ENCODE measurements at places on chromosomes 3 and 15.

- DNase-seq = no peak
Observed at GRCh38 chr3:9786825-9787669, 5.2 kb downstream of the TADA3 start.

DNA sequence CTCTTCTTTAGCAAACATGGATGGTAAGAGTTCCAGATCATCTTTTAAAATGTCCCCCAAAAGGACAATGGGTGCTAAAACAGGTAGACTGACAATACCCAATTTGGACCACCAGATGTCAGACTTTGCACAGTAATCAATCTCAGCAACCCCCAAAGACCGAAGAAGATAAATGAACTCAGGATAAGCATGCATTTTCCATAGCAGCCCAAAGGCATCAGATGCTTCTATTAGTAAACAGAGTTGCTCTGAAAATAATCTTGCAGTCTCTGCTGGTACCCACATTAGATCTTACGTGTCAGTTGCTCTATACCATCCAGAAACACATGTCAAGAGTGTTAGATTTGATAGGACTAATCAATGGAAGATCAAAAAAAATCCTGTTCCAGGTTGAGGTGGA lies 20.6 kb downstream of the MYH15 start:
- DNase-seq = peak; percentile 10

DNA sequence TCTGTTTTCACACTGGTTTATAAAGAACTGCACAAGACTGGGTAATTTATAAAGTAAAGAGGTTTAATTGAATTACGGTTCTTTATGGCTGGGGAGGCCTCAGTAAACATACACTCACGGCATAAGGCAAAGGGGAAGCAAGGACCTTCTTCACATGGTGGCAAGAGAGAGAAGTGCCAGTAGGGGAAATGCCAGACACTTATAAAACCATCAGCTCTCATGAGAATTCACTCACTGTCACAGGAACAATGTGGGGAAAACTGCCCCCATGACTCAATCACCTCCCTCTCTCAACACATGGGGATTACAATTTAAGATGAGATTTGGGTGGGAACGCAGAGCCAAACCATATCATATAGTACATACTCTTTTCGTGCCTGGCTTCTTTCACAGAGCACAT lies 42.4 kb downstream of the MAP2K1 start:
- DNase-seq = no peak

DNA sequence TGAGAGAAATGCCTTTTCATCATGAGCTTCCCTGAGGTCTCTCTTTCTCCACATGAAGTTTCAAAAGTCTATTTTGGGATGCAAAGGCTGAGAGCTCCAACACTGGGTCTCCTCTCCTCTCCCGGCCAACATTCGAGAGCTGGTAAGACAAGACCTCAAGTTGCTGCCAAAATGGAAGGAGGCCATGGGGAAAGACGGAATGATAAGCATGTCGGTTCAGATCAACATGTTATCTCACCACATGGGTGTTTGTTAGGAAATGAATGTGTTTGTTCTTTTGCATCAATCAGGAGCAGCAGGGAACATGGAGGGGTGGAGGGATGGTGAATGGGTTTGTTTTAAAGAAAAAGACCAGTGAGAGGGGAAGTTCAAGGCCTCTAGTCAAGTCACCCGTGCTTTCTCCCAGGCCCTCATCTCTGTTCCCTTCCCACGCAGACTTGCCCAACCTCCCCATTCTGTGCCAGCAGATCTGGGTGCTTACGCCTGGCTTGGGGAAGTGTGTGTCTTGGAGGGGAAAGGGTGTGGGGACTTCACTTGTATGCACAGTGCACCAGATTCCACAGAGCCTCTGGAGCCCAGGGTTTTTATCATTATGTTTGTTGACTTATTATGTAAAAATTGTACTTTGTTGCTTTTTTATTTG lies 23.5 kb upstream of the ATP10A start:
- no peak for DNase-seq

DNA sequence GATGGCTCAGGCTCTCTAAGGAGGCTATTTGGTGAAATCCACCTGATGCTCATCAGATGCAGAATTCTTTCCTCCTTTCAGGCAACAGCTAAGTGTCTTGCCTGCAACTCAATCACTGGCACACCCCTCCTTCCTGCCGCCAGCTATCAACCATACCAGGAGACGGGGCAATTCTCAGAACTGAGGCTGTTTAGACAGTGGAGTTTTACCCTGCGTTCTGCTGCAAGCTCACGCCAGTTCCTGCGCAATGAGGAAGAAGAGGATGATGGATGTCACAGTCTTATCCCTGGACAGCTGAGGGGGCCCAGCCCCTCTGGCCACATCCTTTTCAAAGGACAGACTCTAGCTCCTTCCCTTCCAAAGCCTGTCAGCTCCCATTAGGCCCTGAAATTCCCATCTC lies 7.0 kb upstream of the MANF start:
- DNase-seq = no peak

GRCh38 chr15:74470631-74471395 lies 9.9 kb upstream of the UBL7 start:
- DNase-seq = no peak

DNA sequence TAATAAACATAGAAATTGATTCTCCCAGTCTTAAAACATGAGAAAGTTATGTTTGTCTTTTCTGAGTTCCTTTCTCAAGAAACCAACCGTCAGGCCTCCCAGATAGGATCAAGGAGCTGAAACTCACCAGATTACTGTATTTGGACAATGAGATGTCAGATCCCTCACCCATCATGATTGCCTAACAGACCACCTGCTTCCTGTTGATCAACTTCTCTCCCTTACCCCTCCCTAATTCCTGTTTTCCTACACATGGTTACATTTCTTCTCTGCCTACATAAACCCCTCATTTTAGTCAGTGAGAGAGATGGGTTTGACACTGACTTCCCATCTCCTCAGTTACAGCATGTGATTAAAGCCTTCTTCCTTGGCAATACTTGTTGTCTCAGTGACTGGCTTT lies 917.5 kb downstream of the FHIT start:
- DNase-seq = no peak

DNA sequence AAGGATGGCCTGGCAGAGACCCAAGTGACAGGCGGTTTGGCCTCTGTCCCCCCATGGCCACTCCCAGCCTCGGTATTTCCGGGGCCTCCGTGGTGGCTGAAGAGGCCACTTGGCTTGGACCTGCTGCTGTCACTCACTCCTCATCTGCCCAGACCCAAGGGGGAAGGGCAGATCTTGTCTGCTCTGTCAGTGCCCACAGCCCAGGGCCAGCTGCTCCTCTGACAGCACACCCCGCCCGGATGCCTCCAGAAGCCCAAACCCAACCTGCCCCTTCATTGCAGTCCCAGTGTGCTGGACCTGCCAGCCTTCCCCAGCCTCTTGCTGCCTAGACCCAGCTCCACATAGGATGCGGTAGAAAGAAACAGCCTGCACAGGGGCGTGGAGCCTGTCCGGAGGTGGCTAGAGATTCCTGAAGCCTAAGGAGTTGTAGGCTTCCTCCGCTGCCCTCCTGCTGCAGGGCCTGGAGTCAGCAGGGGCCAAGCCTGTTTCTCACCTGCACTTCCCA lies 52.0 kb downstream of the MAGEF1 start:
- DNase-seq = no peak

- no peak for DNase-seq
Observed at GRCh38 chr3:175329373-175329772, 470.2 kb downstream of the NAALADL2 start.

DNA sequence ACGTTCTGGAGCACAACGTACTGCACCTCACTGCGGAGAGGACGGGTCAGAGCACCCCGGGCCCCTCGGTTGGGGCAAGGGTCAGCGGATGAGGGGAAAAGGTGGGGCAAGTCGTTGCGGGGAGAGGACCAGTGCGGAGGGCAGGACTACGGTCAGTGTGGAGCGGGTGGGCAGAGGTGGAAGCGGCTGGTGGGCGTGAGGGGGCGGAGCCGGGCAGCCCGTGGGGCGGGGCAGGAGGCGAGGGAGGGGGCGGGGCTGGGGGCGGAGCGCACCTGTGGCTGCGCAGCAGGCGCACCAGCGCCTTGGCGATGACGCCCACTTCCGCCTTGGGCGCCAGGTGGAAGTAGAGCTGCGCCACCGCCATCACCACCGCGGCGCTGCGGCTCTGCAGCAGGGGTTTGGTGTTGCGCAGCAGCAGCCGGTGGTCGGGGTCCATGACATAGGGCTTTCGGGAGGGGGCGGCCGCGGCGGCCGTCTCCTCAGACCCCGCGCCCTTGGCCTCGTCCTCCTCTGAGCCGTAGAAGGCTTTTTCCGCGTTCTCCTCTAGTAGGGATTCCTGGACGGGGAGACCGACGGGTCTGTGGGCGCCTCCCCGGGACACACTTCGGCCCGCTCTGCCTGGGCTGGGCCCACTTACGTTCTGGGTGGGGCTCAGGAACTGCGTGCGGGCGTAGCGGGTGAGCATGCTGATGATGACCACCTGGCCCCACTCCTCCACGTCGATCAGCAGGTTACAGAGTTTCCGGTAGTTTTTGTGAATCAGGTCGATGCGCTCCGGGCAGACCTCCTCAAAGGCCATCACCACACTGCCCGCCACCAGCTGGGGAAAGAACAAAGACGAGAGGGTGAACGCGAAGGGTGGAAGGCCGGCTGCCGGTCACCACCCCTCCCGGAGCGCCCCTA lies 29.2 kb downstream of the AP3B2 start:
- no peak for DNase-seq

DNA sequence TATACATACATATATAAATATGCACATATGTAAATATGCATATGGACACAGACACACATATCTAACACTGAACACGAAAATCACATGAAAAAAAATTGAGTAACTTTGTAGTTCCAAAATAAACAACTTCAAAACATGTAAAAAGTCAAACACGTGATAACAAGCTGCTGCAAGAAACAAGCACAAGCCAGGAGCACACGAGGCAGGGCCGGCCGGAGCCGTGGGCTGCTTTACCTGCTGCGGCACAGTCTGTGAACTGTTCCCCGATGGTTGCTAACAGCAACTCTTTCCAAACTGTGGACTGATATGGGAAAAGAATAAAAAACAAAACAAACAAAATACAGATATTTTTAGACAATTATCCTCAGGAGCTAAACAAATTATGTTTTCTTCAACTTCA lies 31.6 kb downstream of the EIF4E3 start:
- DNase-seq = no peak

DNA sequence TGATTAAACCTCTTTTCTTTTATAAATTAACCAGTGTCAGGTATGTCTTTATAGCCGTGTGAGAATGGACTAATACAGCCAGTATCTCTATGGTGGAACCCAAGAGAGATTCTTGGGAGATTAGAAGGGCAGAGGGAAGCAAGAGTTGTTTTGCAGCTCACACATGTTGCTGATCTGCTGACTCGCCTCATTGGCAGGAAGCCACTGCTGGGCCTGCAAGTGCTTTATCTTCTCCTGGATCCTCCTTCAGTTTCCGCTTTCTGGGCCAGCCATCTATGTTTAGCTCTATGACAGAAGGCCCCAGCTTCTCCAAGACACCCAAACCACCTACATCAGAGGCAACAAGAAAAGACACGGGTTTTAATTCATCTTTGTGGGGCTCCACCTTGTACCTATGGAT lies 23.4 kb upstream of the GALNT15 start:
- DNase-seq = peak; percentile 90

DNA sequence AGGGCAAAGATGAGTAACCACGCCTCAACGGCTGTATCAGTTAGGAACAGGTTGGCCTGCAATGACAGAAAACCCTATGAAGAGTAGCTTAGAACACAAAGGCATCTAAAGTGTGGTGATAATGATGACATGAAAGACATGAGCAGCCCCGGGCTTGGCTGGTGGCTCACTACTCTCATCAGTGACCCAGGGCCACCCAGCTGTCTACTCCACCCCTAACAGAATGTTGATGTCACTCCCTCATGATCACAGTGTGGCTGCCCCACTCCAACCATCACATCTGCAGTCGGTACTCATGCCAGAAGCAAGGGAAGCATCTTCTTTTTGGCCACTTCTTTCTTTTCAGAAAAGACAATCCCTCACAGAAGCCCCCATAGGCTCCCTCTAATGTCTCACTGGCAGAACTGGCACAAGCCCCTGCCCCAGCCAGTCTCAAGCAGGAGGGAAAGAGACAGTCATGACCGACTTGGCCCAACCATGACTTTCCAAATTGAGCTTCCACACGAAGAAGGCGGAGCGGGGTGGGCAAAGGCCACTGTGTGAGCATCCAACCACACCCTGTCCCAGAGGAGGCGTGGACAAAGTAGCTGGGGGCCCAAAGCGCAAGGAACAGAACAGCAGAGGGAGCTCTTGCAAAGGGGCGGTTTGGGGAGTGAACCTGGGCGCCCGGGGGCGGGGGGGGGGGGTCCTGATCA lies 72.0 kb upstream of the IQSEC1 start:
- DNase-seq = no peak

- no peak for DNase-seq
Observed at GRCh38 chr3:4583416-4583815, 90.3 kb downstream of the ITPR1 start.

DNA sequence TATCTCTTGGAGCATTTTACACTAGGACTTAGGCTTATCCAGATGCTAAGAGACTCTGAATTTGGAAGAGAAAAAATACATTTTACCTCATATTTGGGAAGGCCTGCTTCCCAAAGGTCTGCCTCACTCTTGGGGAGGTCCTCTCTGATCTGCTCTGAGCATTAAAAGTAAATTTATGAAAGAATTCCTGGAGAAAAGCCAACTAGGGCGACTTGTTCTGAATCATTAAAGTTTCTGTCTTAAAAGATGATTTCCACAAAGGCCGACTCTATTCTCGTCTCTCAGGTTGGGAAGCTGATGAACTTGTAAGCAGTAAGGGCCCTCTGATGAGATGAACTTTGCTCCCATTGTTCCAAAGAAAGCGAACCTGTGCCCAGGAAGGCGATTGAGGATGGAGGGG lies 48.7 kb upstream of the HES1 start:
- DNase-seq = no peak

Measured in GDM1 (cell line).